ENCODE measurements at places on chromosomes 12 and 14.

DNA sequence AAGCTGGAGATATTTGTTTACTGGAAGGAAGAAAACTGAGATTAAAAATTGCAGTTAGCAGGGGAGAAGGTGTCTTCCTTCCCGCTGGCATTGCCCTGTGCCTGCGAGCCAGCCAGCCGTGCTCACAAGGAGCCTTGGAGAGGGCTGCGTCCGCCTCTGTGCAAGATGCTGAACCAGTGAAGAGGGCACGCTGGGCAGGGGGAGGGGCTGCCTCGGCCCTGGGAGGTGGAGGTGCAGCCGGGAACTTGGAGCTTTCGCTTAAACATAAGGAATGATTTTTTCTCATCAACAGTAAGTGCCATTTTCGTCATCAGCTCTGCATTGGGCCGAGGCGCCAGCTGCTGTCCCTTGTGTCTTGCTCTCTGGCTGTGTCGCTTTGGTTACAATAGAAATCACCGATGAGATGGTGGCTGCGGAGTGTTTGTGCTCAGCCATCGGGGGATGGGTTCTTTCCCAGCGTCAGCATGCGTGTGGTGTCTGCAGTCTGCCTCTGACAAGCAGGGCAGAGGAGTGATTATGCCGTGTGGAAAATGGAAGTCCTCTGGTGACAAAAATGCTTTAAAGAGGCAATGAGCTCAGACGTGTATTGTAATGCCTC lies 97.3 kb downstream of the ESR2 start:
- DNase-seq = no peak

DNA sequence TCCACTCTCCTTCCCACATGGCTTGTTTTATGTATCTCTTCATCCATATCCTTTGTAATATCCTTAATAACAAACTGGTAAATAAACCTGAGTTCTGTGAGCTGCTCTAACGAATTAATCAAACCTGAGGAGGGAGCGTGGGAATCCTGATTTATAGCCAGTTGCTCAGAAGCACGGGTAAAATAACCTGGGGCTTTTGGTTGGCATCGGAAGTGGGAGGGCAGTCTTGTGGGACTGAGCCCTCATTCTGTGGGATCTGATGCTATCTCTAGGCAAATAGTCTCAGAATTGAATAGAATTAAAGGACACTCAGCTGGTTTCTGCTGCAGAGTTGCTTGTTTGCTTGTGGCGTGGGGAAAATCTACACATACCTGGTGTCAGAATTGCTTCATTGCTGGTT lies 17.5 kb upstream of the LDHB start:
- no peak for DNase-seq

DNA sequence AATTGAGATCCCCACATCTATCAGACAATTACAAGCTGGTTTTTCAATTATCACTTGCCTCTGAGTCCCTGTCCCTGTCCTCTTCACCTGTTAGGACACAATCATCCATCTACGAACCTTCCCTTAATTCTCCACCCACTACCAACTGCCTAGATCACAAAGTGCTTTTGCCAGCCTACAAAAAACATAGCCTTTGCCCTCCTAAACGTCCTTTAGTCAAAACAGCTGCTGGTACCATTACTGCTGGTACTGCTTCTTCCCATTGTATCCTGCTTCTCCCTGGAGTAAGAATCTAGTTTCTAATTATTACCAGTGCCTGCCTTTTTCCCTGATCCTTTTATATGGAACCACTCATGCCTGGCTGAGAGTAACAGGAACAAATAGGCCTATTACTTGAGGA lies 82.1 kb downstream of the CPNE8 start:
- no peak for DNase-seq

DNA sequence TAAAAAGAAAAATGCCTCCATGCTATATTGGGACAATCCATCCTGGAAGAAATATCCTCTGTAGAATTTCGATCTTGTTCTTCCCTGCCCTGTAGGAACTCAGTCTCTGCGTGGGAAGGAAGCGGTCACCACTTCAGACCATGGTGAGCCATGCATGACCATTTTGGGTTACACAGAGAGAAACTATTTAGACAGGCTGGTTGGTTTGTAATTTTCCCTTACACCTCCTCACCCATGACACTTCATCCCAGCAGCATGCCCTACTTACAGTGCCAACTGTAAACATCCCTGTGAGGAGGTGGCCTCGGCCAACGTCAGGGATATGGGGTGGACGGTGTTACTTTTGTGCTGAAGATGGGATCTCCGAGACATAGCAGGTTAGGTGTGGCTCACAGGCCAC lies 121.4 kb downstream of the SMOC1 start:
- DNase-seq = peak; percentile 83

GRCh38 chr12:14828892-14829291 lies 14.4 kb downstream of the ART4 start:
- DNase-seq = no peak

GRCh38 chr12:2960390-2960956 lies 1.3 kb downstream of the TEAD4 start:
- DNase-seq = no peak

DNA sequence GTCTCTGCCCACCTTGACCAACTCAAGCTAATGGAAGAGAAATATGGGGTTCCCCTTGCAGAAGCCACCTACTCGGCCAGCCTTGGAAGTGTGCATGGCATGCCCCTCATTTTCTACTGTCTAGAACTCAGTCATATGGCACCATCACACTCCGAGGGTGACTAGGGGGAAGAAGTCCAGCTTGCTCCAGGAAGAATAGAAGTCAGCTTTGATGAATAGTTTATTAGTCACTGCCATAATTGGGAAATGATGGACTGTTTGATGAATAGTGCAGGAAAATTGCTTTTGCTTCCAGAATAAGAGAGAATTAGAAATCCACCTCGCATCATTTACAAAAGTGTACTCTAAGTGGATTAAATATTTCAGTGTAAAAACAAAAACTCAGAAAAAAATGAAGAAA lies 1030.6 kb downstream of the VRK1 start:
- no peak for DNase-seq

- DNase-seq = no peak
Measured at GRCh38 chr12:19431407-19432308, 7.6 kb upstream of the AEBP2 start.

GRCh38 chr12:54405573-54405972 lies 13.5 kb downstream of the ITGA5 start:
- no peak for DNase-seq

DNA sequence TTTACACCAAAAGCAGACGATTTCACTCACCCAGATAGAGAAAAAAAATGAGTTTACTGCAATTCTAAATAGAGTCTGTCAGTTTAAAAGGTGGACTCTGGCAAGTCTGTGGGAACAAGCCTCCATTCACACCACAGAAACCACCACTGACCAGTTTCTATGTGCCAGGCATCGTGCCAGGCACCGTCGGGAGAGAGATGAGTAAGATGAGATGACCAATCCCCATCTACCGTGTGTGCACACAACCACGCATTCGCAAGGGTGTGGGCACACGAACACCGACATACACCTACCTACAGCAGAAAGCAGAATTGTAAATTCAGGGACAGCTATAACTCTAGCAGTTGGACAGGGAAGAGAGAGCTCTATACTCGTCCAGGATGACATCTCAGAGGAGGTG lies 58.3 kb downstream of the PRIMA1 start:
- no peak for DNase-seq
